ENCODE measurements at places on chromosomes 3 and 15.

DNA sequence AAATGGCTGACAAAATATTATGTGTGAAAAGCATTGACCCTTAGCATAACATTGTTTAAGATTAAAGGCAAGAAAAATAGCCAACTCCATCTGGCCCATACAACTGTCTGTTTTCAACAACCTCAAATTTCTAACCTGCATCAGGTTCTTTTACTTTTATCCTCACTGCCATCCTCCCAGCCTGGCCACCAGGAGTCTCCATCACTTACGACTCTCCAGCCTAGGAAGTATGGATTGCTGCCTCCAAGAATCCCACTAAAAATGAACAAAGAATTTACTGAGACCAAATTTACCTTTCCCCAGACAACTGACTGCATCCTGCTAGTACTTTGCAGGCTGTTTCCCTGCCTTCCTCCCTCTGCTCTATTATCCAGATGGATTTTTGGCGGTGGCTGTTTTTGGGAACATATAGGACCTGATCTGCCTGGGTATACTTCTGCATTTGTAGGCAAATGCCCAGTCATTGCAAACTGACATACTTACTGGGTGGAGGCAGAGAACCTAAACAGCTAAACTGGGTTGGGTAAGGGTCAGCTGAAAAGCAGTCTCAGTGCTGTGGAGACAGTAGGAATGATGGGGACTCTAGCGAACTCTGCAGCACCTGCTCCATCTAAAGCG is 144.2 kb downstream of the GHSR start:
- DNase-seq: no peak

DNA sequence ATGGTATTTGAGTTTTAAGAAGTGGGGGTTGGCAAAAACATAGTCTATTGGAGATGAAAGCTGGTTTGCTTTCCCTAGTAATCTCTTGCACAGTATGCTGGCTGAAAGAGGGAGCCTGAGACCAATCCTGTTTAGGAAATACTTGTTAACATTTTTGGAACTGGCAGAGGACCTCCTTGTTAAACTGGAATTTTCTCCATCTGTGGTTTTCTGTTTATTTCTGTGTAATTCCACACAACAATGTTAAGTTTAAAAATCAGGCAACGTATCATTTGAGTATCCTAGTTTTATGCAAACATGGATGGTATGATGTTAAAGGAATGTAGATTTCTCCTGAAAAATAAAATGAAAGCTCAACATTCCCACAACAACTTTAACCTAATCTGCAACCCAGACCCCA is 536.0 kb upstream of the TBL1XR1 start:
- no peak for DNase-seq

- no peak for DNase-seq
Observed at GRCh38 chr15:101252836-101253235, 988 bp upstream of the CHSY1 start.

- DNase-seq: no peak
Observed at GRCh38 chr3:111610612-111611054, 15.5 kb upstream of the ZBED2 start.
